NCI-H1417 treated with DMSO at 0.1 percent for 48 hours (cell line): ENCODE measurements at places on chromosomes 5 and 9.

DNA sequence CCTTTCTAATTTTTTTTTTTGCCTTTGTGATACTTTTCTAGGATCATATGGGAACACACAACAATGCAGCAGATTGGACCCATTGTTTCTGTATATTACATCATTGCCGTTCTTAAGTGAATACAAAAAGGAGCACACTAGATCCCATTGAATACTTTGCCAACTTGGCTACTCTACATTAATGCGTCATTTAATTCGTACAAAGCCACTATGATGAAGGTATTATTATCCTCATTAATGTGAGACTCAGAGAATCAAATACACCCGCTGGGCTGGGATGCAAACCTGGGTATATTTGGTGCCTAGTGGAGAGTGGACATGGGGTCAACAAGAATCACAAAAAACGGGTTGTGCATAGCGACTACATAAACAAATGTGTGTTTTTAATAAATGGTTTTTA lies 31.9 kb downstream of the OR2K2 start:
- no peak for DNase-seq

DNA sequence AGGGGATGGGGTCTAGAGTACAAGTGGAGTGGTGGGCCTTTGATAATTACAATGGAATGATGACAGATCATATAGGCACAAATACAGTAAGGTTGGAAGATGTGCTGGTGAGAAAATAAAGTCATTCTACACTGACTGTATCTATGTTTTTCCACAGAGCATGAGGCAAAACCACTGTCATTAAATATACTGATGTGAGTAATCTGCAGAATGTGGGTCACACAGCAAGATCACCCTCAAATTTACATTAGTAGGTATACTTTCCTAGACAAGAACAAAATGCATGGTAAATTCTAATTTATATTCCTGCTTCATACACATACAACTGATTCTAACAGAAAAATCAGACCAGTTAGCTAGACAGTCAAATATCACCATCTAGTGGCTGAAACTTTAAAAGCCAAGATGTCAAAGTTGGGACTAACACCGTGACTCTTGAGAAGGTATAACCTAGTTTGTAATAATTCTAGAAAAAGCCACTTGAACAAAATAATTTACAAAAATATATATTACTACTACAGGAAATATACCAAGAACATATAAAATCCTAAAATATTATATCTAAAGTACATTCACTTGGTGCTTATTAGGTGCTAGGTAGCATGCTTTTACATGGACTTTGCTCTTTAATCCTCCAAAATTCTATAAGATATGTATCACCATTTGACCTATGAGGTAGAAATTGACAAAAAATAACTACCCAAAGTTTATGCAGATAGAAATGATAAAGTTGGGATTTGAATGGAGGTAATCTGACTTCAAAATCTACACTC lies 19.5 kb downstream of the TTC33 start:
- DNase-seq, result peak; percentile 7

GRCh38 chr5:173535976-173536639 lies 80.3 kb downstream of the BOD1 start:
- no peak for DNase-seq

DNA sequence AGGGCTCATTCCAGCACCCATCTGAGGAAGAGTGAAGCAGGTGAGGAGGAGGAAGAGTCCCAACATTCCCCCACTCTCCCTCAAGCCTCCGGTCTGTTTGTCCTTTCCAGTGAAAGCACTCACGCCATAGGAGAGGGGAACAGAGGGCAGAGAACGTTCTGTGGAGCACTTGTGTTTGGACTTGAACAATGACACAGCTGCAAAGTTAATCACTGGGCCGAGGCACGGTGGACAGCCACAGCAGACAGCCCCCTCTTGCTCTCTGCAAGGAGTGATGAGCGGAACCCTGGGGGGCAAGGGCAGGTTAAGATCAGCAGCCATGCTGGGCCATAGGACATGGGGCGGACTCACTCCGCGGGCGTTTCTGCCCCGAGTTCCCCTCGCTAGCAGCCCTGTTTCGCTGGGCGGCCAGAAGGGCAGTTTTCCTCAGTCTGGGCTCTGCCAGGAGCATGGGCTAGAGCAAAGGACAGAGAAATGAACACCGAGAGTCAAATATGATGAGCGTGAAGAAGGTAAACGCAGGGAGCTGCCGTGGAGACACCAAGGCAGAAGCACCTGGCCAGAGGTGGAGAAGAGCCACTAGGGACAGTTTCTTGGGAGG lies 185.7 kb downstream of the GAPVD1 start:
- DNase-seq, result no peak
